ENCODE measurements at places on chromosomes 2 and 18.

- ATAC-seq = no peak
These were observed 98.3 kb upstream of the TMEM17 start for GRCh38 chr2:62604336-62604735.

DNA sequence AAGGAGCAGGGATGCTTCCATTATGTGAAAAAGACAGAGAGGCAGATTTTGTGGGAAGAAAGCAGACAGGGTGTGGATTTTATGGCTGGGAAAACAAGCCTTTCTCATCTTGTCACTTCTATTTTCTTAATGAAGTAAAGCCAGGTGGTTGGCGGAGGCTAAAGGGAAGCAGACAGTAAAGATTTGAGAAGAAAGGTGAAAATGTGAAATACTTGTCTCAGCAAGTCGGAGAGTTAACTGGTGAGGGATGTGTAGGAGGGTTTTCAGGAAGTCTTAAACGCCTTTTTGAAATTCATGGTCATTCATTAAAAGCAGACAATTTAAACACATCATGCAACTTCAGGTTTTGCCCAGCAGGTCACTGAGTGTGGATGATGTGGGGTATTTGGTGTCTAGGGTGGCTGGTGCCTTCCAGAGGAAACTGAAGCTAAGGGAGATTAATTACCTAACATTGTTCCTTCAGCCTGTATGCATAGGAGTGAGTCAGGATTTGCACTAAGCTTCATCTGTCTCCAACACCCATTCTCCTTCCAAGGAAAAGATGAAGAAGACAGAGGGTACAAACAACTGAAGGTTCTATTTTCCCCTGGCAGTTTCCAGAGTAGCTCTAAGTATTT is 20.7 kb downstream of the SLC14A2 start:
- ATAC-seq = no peak

DNA sequence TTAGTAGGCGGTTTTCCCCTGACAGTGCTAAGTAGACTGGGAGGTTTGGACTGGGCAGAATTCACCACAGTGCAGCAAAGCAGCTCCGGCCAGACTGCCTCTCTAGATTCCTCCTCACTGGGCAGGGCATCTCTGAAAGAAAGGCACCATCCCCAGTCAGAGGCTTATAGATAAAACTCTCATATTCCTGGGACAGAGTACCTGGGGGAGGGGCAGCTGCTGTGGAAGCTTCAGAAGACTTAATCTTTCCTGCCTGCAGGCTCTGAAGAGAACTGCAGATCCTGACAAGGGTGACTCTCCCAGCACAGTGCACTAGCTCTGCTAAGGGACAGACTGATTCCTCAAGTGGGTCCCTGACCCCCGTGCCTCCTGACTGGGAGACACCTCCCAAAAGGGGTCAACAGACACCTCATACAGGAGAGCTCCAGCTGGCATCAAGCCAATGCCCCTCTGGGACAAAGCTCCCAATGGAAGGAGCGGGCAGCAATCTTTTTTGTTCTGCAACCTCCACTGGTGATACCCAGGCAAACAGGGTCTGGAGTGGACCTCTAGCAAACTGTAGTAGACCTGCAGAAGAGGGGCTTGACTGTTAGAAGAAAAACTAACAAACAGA is 266.8 kb upstream of the CRIM1 start:
- no peak for ATAC-seq

DNA sequence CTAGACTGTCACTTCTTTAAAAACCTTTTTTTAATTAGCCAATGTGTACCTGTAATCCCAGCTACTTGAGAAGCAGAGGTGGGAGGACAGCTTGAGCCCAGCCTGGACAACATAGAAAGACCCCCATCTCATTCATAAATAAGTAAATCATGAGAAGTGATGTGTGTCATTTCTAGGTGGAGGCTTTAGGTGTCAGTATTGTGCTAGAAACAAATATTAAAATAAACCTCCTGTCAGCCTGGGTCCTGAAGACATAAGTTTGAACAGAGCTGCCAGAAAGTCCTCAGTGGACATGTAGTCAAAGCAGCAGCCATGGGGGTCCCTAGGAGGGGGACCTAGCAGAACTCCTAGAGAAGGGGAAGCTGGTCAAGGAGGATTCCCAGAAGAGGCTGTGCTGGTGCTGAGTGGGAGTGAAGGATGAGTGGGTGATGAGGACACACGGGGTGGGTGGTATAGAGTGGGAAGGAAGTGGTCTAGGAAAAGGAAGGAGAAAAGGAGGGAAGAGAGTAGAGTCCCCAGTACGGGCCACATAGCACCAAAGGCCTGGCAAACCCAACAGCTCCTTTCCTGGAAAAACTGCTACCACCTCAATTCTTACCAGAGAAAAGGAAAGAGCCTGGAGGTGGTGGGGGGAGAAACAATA is 316.6 kb upstream of the NCKAP5 start:
- peak; percentile 47 for ATAC-seq

DNA sequence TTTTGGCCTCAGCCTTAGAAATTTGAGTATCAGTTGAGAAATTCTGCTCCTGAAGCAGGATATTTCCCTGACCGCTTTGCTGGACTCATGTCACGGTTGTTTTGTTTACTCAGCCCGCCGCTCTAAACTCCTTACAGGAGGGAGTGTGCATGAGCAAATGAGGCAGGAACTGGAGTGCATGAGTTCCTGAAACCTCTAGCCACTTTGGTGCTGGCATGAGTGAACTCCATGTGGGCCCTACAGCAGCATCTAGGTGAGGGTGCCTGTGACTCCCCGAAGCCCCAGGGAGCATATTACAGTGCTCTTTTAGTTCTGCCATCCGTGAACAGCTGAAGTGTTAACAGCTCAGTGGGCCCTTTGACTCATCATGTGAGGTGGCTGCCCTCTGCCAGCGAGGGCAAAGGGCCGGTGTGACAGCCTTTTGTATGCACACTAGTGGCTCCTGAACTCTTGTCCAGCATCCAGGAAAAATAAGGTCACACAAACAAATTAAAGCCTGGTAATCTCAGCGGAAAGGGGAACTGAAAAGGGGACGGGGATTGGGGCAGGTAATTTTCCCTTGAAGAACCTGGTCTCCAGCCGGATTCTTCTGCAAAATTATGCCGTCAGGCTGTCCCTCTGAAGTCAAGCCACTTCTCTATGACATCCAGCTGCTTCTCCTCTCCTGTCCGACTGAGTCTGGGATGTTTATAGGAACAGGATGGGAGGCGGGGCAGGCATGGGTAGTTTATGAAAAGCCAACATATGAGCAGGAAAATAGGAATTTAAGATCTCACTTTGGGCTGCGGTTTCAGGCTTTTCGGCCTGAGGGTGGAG is 1668.7 kb downstream of the SUCLG1 start:
- ATAC-seq = no peak

DNA sequence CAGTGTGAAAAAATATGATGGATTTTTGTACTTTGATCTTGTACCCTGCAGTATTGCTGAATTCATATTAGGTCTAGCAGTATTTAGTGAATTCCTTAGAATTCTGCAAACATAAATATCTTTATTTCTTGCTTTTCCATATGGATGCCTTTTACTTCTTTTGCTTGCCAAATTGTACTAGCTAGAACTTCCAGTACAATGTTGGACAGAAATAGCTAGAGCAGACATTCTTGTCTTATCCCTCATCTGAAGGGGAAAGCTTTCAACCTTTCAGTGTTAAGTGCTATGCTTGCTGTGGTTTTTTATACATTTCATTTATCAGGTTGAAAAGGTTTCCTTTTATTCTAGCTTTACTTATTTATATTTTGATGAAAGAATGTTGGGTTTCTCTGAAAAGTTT is 1321.9 kb upstream of the CHAC2 start:
- no peak for ATAC-seq

GRCh38 chr2:104050656-104051242 is 803.2 kb upstream of the POU3F3 start:
- no peak for ATAC-seq

GRCh38 chr18:32126538-32126937 is 34.9 kb downstream of the RNF138 start:
- no peak for ATAC-seq
